ENCODE measurements at places on chromosomes 5 and 9.

DNA sequence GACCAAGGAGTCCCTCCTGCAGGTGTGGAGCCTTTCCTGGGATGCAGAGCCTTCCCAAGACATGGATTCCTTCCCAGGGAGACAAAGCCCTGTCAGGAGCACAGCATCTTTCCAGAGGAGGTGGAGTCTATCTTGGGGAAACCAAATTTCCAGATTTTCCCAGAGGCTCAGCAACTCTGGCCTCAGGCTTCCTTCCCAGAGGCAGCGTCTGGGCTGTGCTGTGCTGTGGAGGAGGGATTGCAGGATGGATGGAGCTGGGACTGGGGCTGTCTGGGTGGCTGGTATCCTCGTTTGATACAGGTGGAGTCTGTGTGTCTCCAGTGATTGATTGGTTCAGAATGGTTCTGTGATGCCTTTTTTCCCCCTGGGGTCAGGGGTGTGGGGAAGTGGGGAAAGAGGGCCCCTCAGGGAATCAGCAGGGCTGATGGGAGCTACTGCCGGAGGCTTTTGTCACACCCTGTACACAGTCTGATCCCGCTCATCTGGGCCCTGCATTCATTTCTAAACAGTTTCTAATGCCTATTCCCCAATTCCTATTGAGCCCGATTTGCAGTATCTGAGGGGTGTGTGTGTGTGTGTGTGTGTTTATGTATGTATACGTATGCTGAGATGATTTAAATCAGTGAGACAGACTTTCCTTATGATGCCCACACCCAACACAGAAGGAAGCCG lies 16.0 kb downstream of the OR13J1 start:
- no peak for DNase-seq

GRCh38 chr9:2018162-2018643 lies 3.1 kb downstream of the SMARCA2 start:
- DNase-seq, result no peak

GRCh38 chr5:82164977-82165713 lies 113.0 kb downstream of the RPS23 start:
- DNase-seq, result no peak

DNA sequence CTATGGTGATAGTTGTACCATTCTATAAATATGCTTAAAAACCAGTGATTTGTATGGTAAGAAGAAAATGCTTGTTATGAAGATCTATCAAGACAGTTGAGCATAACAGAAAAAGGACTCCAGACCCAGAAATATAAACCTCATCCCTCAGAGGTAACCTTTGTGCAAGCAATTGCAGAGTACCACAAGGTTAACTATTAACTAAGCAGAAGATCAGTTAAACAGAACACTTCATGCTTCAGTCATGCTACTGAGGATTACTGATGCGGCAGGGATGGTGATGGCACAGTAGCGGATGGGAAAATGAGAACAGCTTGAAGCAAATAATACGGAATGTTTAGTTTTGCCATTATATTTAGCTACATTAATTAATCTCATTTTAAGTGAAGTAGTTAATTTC lies 45.5 kb downstream of the IARS1 start:
- peak; percentile 93 for DNase-seq

DNA sequence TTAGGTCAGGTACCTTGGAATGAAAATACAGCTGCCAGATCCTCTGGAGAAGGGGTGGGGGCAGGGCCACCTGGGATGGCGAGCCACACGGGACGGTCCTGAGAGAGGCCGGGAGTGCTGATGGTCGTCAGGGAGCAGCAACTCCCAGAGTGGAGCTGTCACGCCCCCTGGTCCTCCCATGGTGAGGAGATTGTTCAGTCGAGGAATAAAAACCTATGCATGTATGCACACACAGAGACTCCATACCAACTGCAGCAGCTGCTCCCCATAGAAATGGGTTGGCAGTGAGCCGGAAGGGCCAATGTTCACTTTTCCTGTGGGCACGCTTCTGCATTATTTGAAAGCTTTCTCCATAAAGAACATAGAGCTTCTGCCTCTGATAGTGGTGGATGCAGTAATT lies 45.2 kb upstream of the SEMA4D start:
- no peak for DNase-seq

GRCh38 chr5:124253203-124253810 lies 493.1 kb downstream of the ZNF608 start:
- no peak for DNase-seq

DNA sequence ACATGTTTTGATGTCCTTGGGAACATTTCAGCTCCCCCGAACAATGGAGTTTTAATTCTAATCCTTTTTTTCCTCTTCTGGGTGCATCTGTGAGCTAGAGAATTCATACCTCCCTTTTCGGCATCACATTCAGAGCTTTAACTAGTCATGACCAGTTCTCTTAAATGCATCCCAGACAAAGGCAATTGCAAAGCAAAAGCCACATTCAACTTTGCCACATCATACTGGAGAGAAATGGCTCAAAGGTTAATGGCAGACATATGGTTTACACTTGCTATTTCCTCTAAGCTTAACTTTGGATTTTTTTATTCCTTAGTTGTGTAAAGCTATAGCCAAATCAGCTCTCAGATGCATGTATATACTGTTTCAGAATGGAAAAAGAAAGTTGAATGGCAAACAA lies 153.3 kb downstream of the ESM1 start:
- no peak for DNase-seq

- no peak for DNase-seq
These were observed 11.6 kb downstream of the SKIC3 start for GRCh38 chr5:95543017-95543705.

Measured in kidney glomerular epithelial cell (primary cell).